SJSA1 (cell line): ENCODE measurements at places on chromosomes 2 and 18. TPM values are rescaled to one million over a fixed set of nuclear protein-coding genes. Genes with fewer than 3 reads are reported as not detected.

GRCh38 chr18:45916302-45916701 is 50.8 kb downstream of the EPG5 start:
- no peak overlapping the region for H3K27ac ChIP-seq
- no peaks in the 10 kb centered on the region for H3K4me1 ChIP-seq
- H3K27me3 ChIP-seq: no peaks in the 10 kb centered on the region
- H3K36me3 ChIP-seq: peaks cover 79% of the 10 kb centered on the region
- no peak overlapping the region for H3K4me3 ChIP-seq
- DNase-seq: no peak

- H3K4me3 ChIP-seq: no peak overlapping the region
- H3K36me3 ChIP-seq: no peaks in the 10 kb centered on the region
- no peak for DNase-seq
- H3K4me1 ChIP-seq: no peaks in the 10 kb centered on the region
- peaks cover 3% of the 10 kb centered on the region for H3K27me3 ChIP-seq
These were observed 2.2 kb downstream of the IL36RN start for GRCh38 chr2:113061241-113061640.

GRCh38 chr2:184596819-184597411 is 1.4 kb upstream of the ZNF804A start:
- H3K27me3 ChIP-seq: no peaks in the 10 kb centered on the region
- H3K4me3 ChIP-seq: peak overlapping the region; percentile 85
- 0 out of 2 replicates have a peak, but pooled peaks cover 7% of the 10 kb centered on the region for H3K4me1 ChIP-seq

DNA sequence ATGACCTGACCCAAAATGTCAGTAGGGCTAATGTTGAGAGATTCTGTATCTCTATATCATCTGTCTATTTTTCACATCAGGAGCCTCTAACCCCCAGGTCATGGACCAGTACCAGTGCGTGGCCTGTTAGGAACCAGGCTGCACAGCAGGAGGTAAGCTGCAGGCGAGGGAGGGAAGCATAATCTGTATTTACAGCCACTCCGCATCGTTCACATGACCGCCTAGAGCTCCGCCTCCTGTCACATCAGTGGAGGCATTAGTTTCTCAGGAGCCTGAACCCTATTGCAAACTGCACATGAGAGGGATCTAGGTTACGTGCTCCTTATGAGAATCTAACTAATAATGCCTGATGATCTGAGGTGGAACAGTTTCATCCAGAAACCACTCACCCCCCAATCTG is 180.6 kb downstream of the RDH14 start:
- H3K4me1 ChIP-seq: peaks cover 5% of the 10 kb centered on the region
- H3K4me3 ChIP-seq: no peak overlapping the region
- H3K27me3 ChIP-seq: no peaks in the 10 kb centered on the region
- no peaks in the 10 kb centered on the region for H3K36me3 ChIP-seq
- DNase-seq: no peak
- H3K27ac ChIP-seq: no peak overlapping the region

DNA sequence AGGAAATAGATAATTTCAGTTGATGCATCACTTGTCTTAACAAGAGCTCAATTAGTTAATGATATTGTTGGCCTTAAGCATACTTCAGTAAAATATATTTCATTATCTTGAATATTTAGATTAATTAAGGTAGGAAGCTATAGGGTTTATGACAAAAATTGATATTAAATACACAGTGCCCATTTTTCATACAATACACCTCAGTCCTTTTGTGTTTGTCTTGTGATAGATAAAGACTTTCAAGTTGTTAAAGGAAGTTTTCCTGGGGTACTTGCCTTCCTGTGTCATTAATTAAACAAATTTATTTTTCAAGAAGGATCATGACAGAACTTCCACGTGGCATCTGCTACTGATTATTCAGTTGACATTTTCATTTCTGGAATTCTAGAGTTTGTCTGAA is 420.5 kb downstream of the MTX2 start:
- H3K4me1 ChIP-seq: no peaks in the 10 kb centered on the region
- H3K36me3 ChIP-seq: no peaks in the 10 kb centered on the region
- H3K27ac ChIP-seq: no peak overlapping the region
- no peak overlapping the region for H3K4me3 ChIP-seq

DNA sequence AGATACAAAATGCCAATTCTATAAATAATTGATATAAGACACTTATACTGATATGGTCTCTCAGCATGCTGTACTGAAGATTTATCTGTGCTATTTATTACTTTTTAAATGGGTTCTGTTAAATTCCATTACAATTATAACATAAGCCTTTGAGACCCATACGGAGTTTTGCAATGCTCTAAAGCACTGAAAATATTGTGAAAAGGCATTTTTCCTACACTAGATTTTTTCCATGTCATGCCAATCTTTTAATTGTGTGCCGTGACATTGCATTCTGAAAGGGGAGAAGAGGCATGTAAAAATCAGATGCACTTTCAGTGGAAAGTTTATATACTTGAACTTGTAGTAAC is 46.5 kb downstream of the EFEMP1 start:
- H3K4me1 ChIP-seq: peaks cover 12% of the 10 kb centered on the region; the same call in 1 of the 2 replicates
- no peaks in the 10 kb centered on the region for H3K27me3 ChIP-seq
- no peak overlapping the region for H3K27ac ChIP-seq
- peaks cover 65% of the 10 kb centered on the region for H3K36me3 ChIP-seq
- H3K4me3 ChIP-seq: no peak overlapping the region

GPAT2 gene
- not detected in 2 replicates for total RNA-seq

DNA sequence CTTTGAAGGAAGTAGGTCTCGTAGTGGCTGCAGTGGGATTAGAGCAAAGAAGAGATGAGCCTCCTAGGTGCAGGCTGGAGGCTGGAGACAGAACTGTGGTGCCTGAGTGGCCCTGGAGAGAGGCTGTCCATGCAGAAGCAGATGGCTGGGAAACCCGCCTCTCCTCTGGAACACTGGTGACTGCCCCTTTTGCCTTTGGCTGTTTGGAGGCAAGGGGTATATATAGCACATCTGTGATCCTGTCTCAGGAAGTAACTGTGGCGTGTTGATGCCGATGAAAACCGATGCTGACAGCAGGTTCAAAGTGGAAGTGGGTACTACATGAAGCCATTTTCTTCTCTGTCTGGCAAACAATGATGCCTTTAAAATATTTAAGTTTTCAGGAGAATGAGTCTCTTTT is 43.5 kb downstream of the SLC9A2 start:
- no peaks in the 10 kb centered on the region for H3K27me3 ChIP-seq
- no peak overlapping the region for H3K4me3 ChIP-seq
- H3K4me1 ChIP-seq: no peaks in the 10 kb centered on the region
- no peak overlapping the region for H3K27ac ChIP-seq
- no peaks in the 10 kb centered on the region for H3K36me3 ChIP-seq
- DNase-seq: no peak

DNA sequence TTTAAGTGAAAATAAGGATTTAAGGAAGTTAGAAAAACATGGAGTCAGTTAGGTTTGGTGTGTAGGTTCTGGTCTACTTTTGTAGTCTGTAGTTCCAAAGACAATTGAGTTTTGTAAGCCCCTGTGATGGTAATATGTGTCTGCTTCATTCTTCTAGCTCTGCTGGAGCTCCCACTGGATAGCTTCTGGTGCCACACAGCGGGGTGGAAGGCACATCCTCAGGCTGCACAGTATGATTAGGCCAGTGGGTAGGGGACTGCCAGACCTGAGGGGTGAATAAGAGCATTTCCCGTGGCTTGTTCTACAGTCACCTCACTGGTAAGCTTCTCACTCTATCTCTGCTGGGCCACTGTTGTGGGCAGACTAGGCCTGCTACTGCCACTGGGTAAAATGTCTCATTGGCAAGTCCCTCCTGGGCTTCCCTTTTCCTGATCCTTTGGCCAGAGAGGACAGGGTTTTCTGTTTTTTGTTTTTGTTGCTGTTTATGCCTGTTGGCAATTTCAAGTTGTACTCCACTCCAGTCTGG is 44.5 kb downstream of the TMEM131 start:
- peaks cover 15% of the 10 kb centered on the region for H3K4me1 ChIP-seq
- H3K36me3 ChIP-seq: no peaks in the 10 kb centered on the region
- no peak overlapping the region for H3K4me3 ChIP-seq
- no peaks in the 10 kb centered on the region for H3K27me3 ChIP-seq
- 0 out of 2 replicates have a peak overlapping the region, but pooled peaks have one; percentile 12 for H3K27ac ChIP-seq
- no peak for DNase-seq

GRCh38 chr18:26397019-26397418 is 151.3 kb downstream of the KCTD1 start:
- H3K36me3 ChIP-seq: no peaks in the 10 kb centered on the region
- H3K4me1 ChIP-seq: no peaks in the 10 kb centered on the region
- no peaks in the 10 kb centered on the region; the same call in 1 of the 2 replicates for H3K27me3 ChIP-seq

UBXN2A gene
- 21.0 and 34.3 TPM in 2 replicates for total RNA-seq

GRCh38 chr2:123153041-123153440 is 872.0 kb upstream of the CNTNAP5 start:
- H3K27ac ChIP-seq: no peak overlapping the region
- H3K4me1 ChIP-seq: no peaks in the 10 kb centered on the region
- H3K4me3 ChIP-seq: no peak overlapping the region
- no peak for DNase-seq

GRCh38 chr2:109129921-109130722 is 1.1 kb downstream of the SH3RF3 start:
- H3K36me3 ChIP-seq: peaks cover 6% of the 10 kb centered on the region; the same call in 1 of the 2 replicates
- H3K4me1 ChIP-seq: peaks cover 58% of the 10 kb centered on the region
- no peak overlapping the region for H3K27ac ChIP-seq
- peak; percentile 54 for DNase-seq

ME2 gene
- 45.0 and 49.2 TPM in 2 replicates for total RNA-seq

DNA sequence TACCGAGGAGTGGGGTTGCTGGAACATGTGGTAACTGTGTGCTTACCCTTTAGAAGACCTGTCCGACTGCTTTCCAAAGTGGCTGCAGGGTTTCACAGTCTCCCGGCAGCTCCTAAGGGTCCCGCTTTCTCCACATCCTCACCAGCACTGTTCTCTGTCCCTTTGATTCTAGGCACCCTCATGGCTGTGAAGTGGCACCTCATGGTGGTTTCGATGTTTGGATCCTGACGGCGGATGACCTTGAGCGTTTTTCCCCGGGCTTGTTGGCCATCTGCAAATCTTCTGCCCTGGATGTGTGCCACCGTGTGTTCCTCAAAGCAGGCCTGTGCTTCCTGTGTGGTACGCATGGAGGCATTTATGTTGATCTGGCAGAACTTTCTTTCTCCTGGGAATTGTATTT is 292.5 kb upstream of the HDAC4 start:
- H3K4me3 ChIP-seq: no peak overlapping the region
- no peaks in the 10 kb centered on the region for H3K4me1 ChIP-seq
- H3K27me3 ChIP-seq: peaks cover 12% of the 10 kb centered on the region
- no peak for DNase-seq
- no peaks in the 10 kb centered on the region for H3K36me3 ChIP-seq

DNA sequence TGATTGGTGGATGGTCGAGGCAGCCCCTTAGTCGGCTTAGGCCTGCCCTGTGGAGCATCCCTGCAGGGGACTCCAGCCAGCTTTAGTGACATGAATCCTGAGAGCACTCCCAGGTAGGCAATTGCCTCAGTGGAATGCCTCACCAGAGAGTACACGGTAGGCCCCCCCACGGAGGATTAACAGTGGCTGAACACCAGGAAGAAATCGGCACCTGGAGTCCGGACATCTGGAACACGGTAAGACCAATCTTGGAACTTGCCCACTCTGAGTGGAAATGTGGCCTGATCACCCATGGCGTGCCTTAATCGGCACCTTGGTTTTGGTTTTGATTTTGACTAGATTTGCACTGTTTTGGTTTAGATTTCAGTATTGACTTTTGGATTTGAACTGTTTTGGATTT is 326.2 kb upstream of the NCKAP5 start:
- H3K27me3 ChIP-seq: no peaks in the 10 kb centered on the region
- H3K4me1 ChIP-seq: no peaks in the 10 kb centered on the region
- H3K27ac ChIP-seq: no peak overlapping the region

DNA sequence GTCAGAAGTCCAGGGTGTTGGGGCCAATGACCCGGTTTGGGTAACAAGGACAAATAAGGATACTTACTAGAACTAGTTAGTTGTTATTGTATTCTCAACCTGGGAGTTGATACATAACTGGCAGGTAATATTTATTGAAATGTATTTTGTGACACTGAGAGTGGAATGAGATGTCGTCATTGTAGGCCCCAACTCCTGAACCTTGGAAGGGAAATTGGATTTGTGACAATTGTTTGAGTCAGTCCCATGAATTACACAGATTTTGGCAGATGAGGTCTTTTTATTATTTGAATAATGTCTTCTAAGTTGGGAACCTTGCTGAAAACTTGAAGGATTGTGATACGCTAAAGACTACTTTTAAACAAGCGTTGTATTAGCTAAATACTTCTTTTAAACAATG is 5.1 kb downstream of the TIMM21 start:
- H3K27me3 ChIP-seq: no peaks in the 10 kb centered on the region
- H3K36me3 ChIP-seq: peaks cover 39% of the 10 kb centered on the region
- H3K4me1 ChIP-seq: peaks cover 7% of the 10 kb centered on the region
- no peak overlapping the region for H3K4me3 ChIP-seq
- DNase-seq: no peak

DNA sequence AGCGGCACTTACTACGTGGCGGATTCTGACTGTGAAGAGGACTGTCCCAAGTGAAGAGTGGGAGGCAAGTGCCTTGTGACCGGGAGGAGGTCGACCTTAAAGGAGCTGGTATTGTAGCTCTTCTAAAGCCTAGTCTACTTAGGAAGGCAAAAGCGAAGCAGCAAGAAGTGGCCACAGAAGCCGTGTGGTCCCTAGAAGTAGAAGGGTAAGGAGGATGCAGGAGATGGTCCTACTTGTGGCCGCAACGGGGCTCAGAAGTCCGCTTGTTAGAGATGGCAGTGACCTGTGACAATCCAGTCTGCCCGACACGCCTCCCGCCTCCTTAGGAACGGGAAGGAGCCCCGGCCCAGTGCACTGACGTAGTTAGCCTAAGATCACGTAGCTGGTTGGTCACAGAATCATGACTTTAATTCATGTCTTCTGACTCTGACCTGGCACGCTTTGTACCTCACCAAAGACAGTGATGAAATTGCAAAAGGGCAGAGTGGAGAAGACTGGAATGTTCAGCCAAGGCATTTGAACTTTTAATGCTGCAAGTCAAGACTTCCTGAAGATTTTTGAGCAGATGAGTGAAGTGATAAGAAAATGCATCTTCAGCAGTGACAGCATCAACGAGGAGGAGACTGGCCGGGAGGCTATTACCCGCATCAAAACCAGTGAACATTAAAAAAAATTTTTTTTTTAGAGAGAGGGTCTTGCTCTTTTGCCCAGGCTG is 749 bp upstream of the EIF2AK3 start:
- H3K27me3 ChIP-seq: no peaks in the 10 kb centered on the region
- peaks cover 7% of the 10 kb centered on the region for H3K4me1 ChIP-seq
- peak; percentile 89 for DNase-seq
- H3K4me3 ChIP-seq: peak overlapping the region; percentile 88
- H3K36me3 ChIP-seq: peaks cover 7% of the 10 kb centered on the region

GRCh38 chr2:238593236-238593635 is 166.5 kb downstream of the ASB1 start:
- no peak for DNase-seq
- H3K4me1 ChIP-seq: peaks cover 18% of the 10 kb centered on the region
- H3K27ac ChIP-seq: no peak overlapping the region

- H3K4me3 ChIP-seq: no peak overlapping the region
- no peaks in the 10 kb centered on the region for H3K27me3 ChIP-seq
- no peaks in the 10 kb centered on the region for H3K4me1 ChIP-seq
- no peaks in the 10 kb centered on the region for H3K36me3 ChIP-seq
These were observed 531.8 kb downstream of the ZEB2 start for GRCh38 chr2:143988082-143988481.

GRCh38 chr2:215536510-215536909 is 100.6 kb upstream of the FN1 start:
- peak overlapping the region; percentile 60 for H3K27ac ChIP-seq
- H3K4me1 ChIP-seq: peaks cover 32% of the 10 kb centered on the region
- H3K36me3 ChIP-seq: no peaks in the 10 kb centered on the region
- H3K4me3 ChIP-seq: no peak overlapping the region
- H3K27me3 ChIP-seq: no peaks in the 10 kb centered on the region

OTOS gene
- not detected in 2 replicates for total RNA-seq

ERBB4 gene
- under 0.01 TPM in 1 of 2 replicates, not detected in the other for total RNA-seq
